ENCODE measurements at places on chromosomes 16 and 17.

- no peak for DNase-seq
These were observed 54.8 kb upstream of the SEC14L1 start for GRCh38 chr17:77085926-77086432.

DNA sequence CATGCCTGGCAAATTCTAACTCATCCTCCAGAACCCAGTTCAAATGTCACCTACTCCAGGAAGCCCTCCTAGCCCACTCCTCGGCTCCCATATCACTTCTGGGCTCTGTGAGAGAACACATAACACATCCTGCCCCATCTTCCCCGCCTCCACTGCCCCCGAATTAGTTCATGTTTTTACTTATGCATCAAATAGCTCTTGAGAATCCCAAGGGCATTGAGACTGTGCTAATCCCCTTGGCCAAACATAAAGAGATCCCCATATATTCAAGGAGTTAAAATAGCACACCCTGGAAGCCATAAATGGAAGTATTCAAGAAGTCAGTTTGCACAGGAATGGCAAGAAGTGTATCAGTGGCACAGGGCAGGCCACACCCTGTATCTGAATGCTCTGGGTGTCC is 2.0 kb upstream of the CREBBP start:
- DNase-seq, result no peak

- no peak for DNase-seq
These were observed 41.8 kb downstream of the RAB11FIP4 start for GRCh38 chr17:31433091-31433790.

- DNase-seq, result no peak
These were observed 208.1 kb downstream of the ABCC12 start for GRCh38 chr16:47947723-47948122.
